Stimulated activated CD4-positive, alpha-beta T cell treated with anti-CD3 and anti-CD28 coated beads, Interleukin-1b, Interleukin-23, amount 100 ng/mL, for 1 hour (primary cell): ENCODE measurements at places on chromosomes 6 and 20.

GRCh38 chr6:47446669-47447330, 30.8 kb upstream of the CD2AP start:
- DNase-seq = no peak

DNA sequence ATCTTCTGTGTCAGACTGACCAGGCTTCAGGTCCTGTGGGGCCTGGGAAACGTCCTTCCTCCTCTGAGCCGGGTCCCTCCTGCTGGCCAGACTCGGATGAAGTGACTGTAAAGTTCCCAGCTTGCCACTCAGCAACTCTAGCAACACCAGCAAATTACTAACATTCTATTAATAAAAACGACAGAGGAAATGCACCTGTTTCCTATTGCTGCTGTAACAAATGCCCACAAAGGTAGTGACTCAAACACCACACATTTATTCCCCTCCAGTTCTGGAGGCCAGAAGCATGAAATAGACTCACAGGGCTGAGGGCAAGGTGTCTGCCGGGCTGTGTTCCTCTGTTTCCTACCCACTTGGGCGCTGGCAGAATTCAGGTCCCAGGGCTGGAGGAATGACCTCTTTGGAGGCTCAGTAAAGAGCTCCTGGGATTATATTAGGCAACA, 48.8 kb downstream of the CTCFL start:
- DNase-seq = no peak

DNA sequence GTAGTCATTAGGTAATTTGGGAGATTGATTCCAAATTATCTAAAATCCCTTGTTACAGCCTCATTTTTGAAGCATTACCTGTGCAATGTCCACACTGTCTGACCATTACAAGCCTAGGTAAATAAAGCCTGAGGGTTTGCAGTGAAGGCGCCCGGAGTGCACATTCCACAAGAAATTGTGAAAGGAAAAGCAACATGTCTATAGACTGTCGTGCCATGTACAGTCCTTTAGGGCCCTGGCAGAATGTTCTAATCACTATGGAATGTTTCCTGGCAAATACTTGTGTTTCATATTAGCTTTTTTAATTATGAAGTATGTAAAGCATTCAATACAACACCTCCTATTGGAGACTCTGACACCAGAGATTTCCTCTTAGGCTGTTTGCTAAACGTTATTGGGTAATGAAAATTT, 28.9 kb downstream of the PREP start:
- no peak for DNase-seq

DNA sequence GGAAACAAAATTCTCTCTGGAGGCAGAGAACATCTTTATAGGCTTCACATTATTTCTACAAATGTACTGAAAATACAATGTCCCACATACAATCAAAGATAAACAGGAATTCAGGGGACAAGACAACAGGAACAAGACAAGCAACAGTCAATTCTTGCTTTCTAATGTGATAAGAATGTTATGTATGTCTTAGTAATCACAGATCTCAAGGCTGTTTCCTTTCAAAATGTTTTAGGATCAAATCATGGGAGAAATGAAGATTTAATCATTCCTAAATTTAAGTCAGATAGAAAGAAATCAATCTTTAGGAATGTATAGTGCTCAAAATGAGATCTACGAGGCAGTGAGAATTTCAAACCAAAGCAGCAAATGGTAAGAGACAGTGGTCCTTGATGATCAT, 32.1 kb downstream of the NEDD9 start:
- no peak for DNase-seq

DNA sequence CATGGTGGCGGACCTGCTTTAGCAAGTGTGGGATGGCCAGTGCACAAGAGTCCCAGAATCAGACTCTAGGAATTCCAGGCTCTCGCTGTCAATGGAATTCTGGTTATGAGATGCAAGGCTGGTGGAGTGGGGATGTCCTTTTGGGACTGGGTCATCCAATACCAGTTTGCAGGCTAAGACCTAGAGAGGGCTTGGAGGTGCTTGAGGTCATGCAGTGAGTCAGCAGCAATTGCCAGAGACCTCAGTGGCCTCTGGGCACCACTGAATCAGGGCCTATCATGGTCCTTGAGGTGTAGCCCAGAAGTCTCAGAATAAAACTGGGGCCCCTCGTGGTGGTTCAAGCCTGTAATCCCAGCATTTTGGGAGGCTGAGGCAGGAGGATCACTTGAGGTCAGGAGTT, 1.4 kb upstream of the SCRT2 start:
- DNase-seq = no peak

DNA sequence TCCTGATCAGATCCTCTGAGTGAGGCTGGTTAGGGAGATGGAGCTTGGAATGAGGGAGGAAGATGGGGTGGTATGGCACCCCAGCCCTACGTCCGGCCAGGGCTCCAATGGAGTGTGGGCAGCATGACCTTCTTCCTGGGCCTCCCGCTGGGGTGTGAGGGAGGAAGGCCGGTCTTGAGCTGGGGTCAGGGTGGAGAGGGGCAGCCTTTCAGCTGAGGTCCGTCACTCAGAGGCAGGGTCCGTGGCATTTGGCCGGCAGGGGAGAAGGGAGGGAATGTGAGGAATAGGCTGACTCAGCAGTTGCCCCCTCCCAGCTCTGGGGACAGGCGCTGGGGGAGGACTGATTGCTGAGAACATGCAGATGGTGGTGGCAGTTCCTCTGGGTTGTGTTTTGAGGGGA, 25.5 kb upstream of the VEGFA start:
- DNase-seq = no peak

- no peak for DNase-seq
Observed at GRCh38 chr20:47466704-47467459, 34.8 kb upstream of the NCOA3 start.

DNA sequence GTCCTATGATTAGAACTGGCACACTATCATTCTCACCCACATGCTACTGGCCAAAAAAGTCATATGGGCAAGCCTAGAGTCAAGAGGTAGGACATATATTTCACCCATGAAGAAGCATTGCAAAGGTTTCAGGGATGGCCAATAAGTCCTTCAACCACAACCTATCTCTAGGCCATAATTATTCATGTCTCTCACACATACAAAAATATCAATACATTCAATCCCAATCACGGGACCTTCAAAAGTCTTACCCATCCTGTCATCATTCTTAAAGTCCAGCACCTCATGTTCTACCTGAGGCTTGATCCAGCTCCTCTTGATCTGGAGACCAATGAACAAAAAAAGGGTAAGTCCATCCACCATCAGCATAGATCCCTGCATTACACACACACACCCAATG, 12.6 kb upstream of the BTN1A1 start:
- DNase-seq = no peak

- DNase-seq = no peak
Observed at GRCh38 chr20:34615477-34615876, 57.0 kb downstream of the MAP1LC3A start.

- no peak for DNase-seq
Observed at GRCh38 chr6:97361286-97361685, 78.3 kb upstream of the MMS22L start.

- no peak for DNase-seq
Observed at GRCh38 chr6:44000164-44000842, 126.9 kb downstream of the MRPL14 start.

- DNase-seq = no peak
Observed at GRCh38 chr20:56381501-56381900, 10.5 kb downstream of the AURKA start.

DNA sequence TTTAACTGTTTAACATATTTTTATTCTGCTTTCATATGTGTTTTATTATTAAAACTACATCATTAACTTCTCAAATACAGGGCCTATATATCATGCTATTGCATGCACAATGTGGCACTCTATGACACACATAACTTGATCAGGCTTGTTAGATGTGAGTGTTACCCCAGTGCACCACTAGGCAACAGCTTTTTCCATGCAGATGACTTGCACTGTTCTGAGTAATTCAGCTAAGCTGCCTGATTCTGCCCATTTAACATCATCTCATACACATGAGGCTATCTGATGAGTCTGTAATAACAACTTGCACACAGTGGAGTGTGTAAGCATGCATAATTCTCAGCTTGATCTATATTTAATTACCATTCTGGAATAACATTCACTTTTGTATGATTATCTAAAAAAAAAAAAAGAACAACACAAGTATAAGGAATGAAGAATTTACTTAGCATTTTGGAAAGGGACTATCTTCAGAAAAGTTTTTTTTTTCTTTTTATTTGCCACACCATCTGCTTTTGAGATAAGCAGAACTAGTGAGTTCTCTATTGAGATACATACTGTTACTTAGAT, 83.1 kb downstream of the GRM1 start:
- DNase-seq = no peak

DNA sequence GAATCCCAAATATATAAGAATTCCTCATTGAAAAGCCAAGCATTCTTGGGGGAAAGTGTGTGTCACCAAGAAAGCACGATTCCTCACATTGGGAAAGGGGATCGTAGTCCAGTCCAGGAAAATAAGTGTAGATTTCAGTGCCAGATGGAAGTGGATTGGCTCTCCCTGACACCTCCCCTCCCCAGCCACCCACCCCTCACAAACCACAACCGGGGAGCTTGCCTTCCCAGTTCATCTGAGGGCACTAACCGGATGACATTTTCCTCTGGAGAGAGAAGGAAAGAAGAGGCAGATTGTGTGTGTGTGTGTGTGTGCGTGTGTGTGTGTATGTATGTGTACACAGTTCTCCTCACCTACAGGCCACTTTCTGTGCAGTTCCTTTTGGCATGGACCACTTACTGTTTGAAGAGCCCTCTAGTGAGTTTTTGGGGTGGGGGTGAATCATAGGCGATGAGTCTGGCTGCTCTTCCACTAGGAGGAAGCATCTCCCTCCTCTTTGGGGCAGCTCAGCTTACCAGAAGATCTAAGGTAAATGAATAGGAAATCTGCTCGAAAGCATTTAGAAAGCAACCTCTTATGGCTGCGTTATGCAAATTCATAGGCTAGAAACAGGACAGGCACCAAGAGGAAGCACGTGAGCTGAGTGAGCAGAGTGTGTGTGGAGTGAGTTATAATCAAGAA, 20.8 kb downstream of the DAAM2 start:
- no peak for DNase-seq

DNA sequence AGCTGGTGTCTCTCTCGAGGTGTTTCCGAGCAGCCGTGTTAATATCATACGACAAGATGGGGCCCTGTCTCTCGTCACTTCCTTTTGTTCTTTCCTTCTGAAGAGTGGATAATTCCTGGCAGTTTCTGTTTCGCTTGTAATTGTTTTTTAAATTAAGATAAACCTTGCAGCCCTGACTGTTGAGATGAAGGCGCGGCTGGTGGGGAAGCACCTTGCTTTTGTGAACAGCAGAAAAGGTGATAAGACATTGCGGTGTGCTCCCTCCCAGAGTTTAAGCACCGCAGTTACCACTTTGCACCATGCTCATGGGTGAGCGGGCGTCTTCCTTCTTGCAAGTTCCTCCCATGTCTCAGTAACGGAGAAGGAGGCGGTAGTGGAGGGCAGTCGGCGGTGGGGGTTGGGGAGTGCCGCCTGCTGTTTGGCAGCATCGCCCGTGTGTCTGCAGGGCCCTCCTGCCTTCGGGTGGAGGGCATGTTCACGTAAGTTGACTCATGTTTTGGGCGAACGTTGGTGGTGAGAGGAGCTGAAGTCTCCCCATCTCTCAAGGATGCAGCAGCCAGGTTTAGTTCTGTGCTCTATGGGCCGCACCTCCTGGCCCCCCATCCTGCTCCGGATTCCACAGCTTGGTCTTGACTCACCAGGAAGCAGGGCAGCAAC, 345.9 kb downstream of the TAF4 start:
- DNase-seq = peak; percentile 2
